ENCODE measurements at places on chromosomes 1 and 21.

- no peak for DNase-seq
Observed at GRCh38 chr1:65230731-65231481, 78.4 kb upstream of the DNAJC6 start.

DNA sequence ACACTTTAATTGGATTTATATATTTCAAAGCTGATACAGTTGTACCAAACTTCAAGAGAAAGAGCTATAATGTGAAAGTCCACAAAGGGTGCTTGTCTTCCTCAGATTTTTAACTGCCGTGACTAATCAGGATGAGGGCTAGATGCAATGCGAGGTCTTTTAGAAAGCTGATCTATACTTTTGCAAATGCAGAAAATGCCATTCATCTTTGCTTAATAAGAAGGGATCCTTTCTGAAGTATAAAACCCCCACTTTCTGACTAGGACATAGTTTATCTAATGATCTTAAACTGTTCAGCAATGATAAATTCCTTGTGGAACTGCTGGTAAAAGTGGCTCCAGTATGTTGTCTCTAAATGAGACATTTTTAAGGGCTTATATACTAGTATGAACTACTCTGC lies 102.7 kb upstream of the NGF start:
- DNase-seq, result no peak

GRCh38 chr1:63918418-63918945 lies 144.7 kb downstream of the ROR1 start:
- no peak for DNase-seq

GRCh38 chr21:34592120-34592955 lies 22.6 kb downstream of the RCAN1 start:
- no peak for DNase-seq

GRCh38 chr1:208326033-208326432 lies 81.8 kb upstream of the PLXNA2 start:
- DNase-seq, result no peak

GRCh38 chr1:154199563-154199879 lies 6.6 kb downstream of the CFAP141 start:
- DNase-seq, result no peak

GRCh38 chr1:31867546-31867945 lies 51.7 kb upstream of the SPOCD1 start:
- DNase-seq, result no peak

GRCh38 chr1:70436622-70437251 lies 25.7 kb downstream of the CTH start:
- DNase-seq, result no peak

All from DMS79 (cell line).